Stimulated activated CD4-positive, alpha-beta T cell treated with anti-CD3 and anti-CD28 coated beads, Interleukin-1b, Interleukin-23, amount 100 ng/mL, for 1 hour (primary cell): ENCODE measurements at places on chromosomes 6 and 20.

DNA sequence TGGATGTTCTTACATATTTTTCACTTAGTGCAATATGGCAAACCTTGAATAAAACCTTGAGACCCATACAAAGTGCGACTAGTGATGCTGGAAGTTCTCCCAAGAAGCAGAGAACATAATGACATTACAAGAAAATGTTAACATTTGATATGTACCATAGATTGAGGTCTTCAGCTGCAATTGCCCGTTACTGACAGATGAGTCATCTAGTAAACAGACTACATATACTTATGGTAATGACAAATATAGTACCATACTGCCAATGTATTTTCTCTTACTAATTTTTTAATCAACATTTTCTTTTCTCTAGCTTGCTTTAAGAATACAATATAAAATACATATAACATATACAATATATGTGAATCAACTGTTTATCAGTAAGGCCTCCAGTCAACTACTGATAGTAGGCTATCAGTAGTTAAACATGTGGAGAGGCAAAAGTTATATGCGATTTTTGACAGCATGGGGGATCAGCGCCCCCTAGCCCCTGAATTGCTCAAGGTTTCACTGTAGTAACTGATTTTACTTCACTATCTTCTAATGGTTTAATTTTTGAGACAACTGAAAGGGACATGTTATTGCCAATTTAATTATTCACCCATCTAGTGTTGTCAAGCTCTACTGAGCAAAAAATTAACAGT lies 166.7 kb upstream of the ADGRB3 start:
- no peak for DNase-seq

DNA sequence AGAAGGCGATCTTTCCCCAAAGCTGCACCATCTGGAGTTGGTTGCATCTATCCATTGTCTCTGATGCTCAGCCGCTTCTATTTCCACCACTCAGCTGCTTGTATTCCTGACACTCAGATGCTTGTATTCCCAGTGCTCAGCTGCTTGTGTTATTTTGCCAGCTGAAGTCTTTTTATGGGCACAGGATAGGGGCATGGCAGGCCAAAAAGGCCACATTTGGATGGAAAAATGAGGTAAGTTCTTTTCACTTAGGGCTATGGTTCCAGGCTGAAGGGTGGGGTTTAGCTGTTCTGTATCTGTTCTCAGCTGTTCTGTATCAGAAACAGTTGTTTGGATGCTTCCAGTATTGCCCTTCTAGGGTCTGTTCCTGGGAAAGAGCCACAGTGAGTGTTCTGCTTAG lies 944.9 kb downstream of the QKI start:
- no peak for DNase-seq

DNA sequence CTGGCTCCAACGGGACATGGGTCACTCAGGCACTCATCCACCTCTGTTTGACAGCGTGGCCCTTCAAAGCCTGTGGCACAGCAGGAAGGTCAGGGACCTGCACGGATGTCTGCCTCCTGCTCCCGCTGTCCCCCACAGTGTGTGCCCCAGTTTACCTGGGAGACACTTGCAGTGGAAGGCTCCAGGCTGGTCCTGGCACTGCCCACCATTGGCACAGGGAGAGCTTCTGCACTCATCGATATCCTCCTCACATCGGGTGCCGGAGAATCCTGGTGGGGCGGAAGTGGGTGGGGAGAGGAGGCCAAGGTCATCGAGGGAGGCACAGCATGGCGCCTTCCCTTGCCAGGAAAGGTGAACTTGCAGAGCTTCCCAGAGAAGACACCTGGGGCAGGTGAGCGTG lies 6.9 kb downstream of the NOTCH4 start:
- no peak for DNase-seq

DNA sequence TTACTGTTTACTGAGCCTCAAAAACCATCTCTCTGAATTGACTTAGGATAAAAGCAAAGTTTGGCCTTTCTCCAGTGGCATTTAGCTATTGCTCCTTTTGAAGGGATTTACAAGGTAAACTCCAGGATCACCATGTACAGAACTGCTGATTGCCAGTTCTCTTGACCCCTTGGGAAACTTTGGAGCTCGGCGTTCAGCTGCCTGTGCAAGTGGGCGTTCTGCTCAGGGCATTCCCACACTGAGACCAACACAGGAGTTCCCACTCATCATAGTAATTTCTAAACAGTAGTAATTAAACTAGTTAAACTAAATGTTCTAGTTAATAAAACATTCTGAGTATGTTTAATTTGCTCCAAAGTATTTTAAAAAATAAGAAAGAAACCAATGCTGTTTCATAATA lies 14.9 kb downstream of the KCNQ5 start:
- no peak for DNase-seq

DNA sequence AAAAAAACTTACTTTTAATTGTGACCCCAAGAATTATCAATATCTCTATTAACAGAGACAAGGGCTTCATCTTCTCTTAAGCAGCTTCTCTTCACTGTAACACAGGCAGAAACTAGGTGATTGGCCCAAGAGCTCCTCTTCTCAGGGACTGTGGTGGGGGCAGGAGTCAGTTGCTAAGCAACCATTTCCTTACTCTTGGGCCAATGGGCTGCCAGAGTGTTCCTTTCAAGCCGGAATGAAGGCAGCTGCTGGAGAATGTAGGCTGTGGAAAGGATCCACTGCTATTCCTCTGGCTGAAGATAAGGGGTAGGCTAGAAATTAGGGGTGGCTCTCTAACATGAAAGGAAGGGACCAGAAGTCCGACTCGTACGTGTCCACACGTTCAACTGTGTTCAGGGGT lies at the start of gene SEL1L2:
SEL1L2 (minus strand) TSS at position 150 of the 400 bp plus-strand sequence; CDS start at position 70, 80 bp downstream.
- no peak for DNase-seq

DNA sequence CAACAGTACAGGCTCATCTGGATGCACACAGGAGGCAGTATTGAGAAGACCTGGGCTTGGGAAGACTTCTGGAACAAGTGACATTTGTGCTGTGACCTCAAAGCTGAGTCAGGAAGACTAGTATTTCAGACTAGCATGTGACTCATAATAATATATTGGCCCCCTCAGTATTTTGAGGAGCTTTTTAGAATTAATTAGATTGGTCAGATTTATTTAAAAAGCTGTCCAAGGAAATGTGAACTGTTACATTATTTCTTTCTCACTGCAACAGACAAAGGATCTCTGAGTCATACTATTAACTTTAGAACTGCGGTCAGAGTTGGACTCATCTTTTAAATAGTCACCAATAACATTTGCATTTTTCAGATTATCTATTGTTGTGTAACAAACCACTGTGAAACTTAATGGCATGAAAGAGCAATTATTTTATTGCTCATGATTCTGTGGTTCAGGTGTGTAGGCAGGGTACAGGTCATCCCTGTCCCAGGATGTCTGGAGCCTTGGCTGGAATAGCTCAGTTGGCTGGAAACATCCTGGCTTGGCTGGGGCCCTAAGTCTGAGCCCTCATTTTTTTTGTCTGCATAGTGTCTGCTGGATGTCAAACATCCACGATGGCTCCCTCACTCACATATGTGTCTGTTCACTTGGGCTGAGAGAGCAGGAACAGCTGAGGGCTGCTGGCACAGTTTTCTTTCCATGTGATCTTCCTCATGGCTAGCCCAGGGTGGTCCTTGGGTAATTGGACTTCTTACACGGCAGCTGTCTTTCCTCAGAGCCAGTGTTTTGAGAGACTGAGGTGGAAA lies 46.9 kb downstream of the MAP3K4 start:
- DNase-seq = no peak

GRCh38 chr6:45426251-45426650 lies 48.5 kb upstream of the SUPT3H start:
- DNase-seq = no peak

- DNase-seq = no peak
Observed at GRCh38 chr6:15476631-15477380, 186.0 kb downstream of the DTNBP1 start.

DNA sequence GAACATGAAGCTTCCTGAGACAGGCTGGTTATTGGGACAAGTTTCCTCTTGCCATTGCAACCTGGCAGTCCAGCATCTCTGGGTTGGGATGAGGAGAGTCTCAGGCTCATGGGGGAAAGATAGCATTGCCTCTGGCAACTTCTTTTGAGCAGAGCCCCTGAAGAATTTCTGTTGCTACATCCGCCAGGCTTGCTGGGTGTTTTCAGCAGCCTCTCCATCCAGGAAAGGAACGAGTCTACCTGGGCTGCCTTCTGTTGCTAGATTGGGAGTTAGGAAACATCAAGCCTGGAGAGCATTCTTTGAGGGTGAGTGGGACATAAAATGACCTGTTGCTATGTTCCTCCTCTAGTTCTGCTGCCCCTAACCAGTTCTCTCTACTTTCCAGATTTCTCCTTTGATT lies 313.5 kb downstream of the RFPL4B start:
- DNase-seq = no peak
